ENCODE measurements at places on chromosomes 4 and X. TPM values are rescaled to one million over a fixed set of nuclear protein-coding genes. Genes with fewer than 3 reads are reported as not detected.
A peak's percentile ranks its signal among the peaks of the same experiment; 100 is the strongest.

- no peak for DNase-seq
Measured at GRCh38 chrX:123185721-123186120, 1.6 kb downstream of the GRIA3 start.

DNA sequence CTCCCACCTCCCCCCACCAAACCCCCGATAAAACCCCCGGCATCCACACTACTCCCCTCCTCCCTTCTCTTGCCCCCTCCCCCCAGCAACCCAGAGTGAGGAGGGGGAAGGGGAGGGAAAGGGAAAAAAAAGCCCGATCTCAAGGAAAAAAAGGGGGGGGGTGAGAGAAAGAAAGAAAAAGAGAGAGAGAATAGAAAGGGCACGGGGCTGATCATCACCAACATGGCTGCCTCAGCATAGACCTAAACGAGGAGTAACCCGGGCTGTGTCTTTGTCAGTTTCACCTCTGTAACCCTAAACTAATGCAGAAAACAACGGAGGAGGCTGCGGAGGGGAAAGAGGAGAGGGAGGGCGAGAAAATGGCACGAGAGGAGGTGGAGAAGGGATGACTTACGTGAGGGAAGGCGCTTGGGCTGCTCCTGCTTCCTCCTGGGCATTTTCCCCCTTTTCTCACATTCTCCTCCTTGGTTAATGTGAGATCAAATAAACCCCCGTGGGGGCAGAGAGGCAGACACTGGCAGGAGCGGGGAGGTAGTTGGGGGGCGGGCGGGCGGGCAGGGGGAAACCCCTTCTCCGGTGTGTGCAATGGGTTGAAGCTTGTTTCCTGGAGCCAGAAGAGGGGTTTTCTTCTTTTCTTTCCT lies 532 bp downstream of the ZNF827 start:
- peak; percentile 35 for DNase-seq

- DNase-seq, result no peak
Measured at GRCh38 chr4:86283371-86283770, 76.5 kb downstream of the MAPK10 start.

DNA sequence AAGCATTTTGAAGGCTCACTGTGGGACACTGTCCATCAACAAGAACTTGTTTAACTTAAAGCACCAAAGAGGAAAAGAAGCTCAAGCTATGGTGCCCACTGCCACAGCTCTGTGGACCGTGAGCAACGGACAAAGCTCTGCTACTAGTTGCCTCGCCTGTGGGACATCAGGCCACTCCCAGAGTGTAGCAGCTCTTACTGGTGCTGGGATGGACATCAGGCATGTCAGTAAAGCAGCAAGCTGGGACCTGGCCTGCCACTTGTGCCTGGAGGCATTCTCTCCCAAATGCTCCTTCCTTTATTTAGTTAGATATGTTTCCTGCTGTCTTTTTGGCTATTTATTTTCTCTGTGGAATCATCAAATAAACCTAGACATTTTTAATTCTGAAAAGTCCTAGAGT lies 46.7 kb downstream of the TMEM154 start:
- no peak for DNase-seq

GRCh38 chrX:65866146-65866545 lies 173.7 kb downstream of the VSIG4 start:
- no peak for DNase-seq

DNA sequence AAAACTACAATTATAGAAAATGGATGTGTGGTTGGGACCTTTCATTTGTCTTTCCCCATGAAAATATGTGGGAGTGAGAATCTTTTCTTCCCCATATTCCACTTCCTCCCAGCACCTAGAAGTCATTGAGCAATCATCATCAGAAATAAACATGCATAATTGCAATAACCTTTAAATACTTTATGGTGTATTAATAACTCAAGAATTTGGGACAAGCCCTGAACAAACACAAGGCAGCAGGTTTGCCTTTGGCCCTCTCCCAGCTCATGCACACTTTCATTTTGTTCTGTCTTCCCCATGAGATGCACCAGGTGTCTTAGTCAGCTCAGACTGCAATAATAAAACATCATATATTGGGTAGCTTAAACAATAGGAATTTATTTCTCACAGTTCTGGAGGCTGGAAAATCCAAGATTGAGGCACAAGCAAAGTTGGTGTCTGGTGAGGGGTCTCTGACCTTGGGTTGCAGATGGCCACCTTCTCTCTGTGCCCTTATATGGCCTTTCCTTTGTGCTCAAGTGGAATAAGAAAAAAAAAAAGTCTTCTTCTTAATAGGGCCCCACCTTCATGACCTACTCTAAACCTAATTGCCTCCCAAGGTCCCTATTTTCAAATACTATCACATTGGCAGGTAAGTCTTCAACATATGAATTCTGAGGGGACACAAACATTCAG lies 34.7 kb upstream of the TMEM184C start:
- DNase-seq, result no peak

DNA sequence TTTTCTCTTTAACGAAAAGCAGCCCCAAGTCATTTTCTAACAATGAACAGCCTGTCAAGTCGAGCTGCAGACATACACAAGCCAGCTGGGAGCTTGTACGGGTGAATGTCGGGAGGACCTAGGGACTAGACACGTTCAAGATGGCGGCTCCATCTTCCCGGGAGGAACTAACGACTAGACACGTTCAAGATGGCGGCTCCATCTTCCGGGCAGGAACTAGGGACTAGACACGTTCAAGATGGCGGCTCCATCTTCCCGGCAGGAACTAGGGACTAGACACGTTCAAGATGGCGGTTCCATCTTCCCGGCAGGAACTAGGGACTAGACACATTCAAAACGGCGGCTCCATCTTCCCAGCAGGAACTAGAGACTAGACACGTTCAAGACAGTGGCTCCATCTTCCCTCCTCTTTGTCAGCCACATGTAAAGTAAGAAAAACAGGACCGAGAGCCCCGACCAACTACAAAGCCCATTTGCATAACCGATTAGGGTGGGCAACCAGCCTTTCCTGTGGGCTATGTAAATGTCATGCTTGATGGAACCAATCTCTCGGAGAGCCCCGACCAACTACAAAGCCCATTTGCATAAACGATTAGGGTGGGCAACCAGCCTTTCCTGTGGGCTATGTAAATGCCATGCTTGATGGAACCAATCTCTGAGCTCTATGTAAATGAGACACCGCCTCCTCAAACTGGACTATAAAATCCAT lies 175.5 kb downstream of the DHRSX start:
- peak; percentile 17 for DNase-seq

- no peak for DNase-seq
Measured at GRCh38 chr4:99273704-99274103, 17.1 kb downstream of the ADH1A start.

Gene CDKL2
- 0.84 TPM for total RNA-seq

Gene GC
- not detected for total RNA-seq

Gene CACNA1F
- total RNA-seq, result 0.72 TPM

Gene SPINK2
- total RNA-seq, result 0.78 TPM

Data from activated naive CD8-positive, alpha-beta T cell treated with anti-CD3 and anti-CD28 coated beads for 36 hours (primary cell).